ENCODE measurements at places on chromosomes 12 and 14.
A peak's percentile ranks its signal among the peaks of the same experiment; 100 is the strongest.

GRCh38 chr12:100249941-100250340 lies 16.9 kb downstream of the DEPDC4 start:
- DNase-seq, result no peak

GRCh38 chr12:68334132-68334531 lies 2.0 kb upstream of the MDM1 start:
- DNase-seq, result peak; percentile 31

DNA sequence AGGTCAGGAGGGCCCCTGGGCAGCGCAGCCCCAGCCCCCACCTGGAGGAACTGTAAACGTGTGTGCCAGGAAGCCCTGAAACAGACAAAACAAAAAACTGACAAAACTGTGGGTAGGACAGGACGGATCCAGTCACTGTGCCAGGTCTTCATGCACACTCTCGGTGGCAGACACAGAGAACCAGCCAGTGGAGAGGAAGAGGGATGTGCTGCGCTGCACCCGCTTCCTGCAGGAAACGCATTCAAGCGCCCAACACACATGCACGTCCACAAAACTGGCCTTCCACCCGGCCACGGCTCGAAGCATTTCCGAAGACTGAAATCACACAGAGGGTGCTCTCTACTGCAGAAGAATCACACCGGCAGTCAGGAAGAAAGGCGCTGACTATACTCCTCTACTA lies 16.9 kb downstream of the BRF1 start:
- DNase-seq, result no peak

DNA sequence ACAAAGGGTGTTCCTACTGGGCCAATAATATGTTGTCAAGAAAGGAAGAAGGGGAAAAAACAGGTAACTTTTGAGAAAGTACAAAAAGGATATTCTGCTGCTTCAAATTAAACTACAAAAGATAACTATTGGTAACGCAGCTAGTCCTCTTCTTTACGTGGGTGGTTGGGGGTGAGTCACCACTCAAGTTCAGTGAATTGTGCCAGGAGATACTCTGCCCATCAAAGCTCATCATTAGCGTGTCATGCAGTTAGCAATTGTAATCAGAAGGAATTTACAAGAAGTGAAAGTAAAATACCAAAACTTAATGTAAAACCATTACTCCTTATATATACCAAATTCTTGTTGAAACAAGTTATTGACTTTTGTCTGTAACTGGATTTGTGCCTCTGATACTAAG lies 342.0 kb downstream of the NPAS3 start:
- no peak for DNase-seq

DNA sequence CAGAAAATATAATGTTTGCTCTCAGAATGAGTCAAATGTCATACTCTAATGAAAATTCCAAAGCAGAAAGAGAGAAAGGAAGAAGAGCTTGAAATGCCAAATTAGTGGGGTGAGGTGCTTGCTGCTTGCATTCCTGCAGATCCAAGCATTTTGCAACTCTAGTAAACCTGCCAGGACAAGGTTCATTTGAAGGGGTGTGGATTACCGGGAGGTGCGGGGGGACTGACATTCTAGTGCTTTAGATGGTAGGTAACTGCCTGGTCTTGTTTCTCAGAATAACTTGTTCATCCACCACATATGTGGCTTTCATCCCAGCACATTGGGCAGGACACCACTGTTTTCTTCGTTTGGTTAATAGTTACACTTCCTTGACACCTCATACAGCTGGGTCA lies 144.4 kb downstream of the AKAP6 start:
- no peak for DNase-seq

GRCh38 chr14:72419226-72419775 lies 474.6 kb downstream of the DPF3 start:
- DNase-seq, result no peak

- DNase-seq, result no peak
Measured at GRCh38 chr14:33792009-33792719, 158.7 kb downstream of the EGLN3 start.

- DNase-seq, result no peak
Measured at GRCh38 chr14:29900609-29901350, 26.9 kb downstream of the PRKD1 start.

- DNase-seq, result peak; percentile 56
Measured at GRCh38 chr14:49769171-49769570, 1.2 kb downstream of the KLHDC2 start.
